ENCODE measurements at places on chromosomes 5 and 9.

DNA sequence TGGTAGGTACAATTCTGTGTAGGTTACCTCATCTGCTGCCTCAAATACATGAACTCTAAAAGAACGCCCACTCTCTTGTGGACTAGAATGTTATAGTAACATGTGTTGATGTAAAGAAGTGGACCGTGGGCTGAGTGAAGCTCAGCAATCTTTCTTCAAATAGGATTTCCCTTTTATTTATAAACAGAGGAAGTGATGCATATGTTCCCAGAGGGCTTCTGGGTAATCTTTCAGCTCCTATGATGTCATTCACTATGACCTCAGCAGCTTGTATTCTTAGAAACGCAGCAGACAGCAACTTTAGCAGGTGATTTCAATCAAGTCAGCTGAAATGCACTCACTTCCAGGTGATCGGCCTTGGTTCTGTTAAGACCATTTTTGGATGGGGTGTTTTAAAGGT is 14.4 kb downstream of the F2RL2 start:
- DNase-seq = no peak

DNA sequence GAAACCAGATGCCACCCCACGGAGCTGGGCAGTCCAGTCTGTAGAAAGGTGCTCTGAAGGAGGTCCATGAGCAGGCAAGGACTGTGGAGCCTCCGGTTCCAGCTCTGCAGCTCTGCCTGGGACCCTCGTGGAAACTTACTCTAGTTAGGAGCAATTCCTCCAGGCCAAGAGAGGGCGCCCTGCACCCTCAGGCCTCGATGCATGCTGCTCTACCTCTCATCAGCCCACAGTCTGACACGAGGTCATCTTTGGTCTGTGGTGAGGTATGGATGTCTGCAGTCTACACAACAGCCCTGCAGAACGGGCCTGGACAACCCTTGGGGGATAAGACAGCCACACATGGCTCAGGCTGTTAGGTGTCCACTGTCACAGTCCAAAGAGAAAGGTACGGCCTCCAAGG is 50.6 kb upstream of the UBTD2 start:
- no peak for DNase-seq

DNA sequence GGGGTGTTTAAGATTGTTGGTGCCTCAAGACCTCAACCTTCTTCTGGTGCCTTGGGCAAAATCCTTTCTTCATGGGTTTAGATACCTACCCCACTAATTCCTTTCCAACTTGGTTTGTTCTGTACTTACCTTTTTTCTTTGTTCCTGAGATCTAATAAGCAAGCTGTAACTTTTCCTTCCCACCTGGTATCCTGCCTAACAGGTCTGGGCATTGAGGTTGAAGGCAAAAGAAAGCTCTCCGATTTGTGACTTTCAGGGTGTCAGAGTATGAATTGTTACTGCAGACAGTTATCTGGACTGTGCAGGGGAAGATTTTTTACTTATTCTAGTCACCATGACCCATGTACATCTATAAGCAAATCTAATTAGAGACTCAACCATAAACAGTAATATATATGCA is 162.6 kb upstream of the DMRT1 start:
- no peak for DNase-seq

- no peak for DNase-seq
Measured at GRCh38 chr5:170075696-170076095, 30.0 kb upstream of the FOXI1 start.

- no peak for DNase-seq
Measured at GRCh38 chr5:73896097-73896496, 270.1 kb downstream of the ARHGEF28 start.

- DNase-seq = no peak
Measured at GRCh38 chr5:106907979-106908378, 762.8 kb downstream of the EFNA5 start.

DNA sequence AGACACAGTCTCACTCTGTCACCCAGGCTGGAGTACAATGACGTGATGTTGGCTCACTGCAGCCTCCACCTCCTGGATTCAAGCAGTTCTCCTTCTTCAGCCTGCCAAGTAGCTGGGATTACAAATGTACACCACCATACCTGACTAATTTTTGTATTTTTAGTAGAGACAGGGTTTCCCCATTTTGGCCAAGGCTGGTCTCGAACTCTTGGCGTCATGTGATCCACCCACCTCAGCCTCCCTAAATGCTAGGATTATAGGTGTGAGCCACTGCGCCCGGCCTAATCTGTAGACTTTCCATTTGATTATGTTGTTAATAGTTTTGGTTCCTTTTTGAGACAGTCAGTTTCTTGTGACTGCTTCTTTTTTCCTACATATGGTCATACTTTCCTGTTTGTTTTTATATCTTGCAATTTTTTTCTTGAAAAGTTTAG is 31.0 kb downstream of the MTREX start:
- DNase-seq = no peak

- peak; percentile 95 for DNase-seq
Measured at GRCh38 chr5:9653811-9654210, 23.7 kb upstream of the TAS2R1 start.

DNA sequence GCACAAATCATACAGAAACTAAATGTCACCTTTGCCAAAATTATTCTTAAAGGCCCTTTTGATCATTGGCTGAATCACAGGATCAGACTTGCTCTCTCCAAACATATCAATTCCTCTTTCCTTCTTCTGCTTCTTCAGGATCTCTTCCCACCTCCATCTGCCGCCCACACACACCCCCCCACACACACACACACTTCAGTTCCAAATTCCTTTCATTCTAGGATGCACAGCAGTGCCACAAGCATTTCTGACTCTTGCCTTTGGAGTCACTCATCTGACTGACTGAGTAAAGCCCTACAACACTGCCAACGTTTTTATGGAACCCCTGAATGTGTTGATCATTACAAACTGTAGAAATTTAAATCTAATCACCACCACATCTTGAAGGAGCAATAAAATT is 22.9 kb downstream of the DNAH5 start:
- DNase-seq = no peak

DNA sequence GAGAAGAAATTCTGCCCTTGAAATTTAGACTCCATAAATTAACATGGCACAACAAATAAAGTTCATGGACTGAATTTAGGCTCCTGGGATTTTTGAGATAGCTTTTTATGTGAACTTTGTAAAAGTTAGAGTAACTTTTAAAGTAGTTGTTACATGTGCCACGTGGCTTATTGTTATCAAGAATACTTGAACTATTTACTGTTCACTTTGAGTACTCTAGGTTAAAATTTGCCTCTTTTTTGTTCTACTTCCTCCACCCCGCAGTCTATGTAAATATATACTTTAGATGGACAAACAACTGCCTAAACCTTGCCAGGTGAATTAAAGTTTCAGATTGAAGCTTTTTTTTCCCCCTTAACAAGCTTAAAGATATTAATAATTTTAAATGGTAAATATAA is 457.9 kb downstream of the RAB3C start:
- DNase-seq = no peak

DNA sequence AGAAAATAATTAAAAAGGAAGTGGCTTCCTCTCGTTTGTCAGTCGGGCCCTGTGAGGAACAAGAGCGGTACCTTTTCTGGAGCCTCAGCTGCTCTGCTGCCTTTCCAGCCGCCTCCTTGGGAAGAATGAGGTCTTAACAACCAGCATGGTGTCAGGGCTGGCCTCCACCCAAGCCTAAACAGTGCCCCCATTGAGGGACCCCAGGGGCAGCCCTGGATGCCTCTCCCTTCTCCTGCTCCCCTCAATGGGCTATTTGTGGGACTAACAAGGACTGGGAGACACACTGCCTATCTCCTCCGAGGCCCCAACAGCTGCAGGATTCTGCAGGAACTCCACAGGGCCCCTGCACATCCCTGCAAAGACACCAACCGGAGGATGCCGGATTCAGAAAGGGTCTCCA is 155.4 kb upstream of the MAP3K1 start:
- no peak for DNase-seq

DNA sequence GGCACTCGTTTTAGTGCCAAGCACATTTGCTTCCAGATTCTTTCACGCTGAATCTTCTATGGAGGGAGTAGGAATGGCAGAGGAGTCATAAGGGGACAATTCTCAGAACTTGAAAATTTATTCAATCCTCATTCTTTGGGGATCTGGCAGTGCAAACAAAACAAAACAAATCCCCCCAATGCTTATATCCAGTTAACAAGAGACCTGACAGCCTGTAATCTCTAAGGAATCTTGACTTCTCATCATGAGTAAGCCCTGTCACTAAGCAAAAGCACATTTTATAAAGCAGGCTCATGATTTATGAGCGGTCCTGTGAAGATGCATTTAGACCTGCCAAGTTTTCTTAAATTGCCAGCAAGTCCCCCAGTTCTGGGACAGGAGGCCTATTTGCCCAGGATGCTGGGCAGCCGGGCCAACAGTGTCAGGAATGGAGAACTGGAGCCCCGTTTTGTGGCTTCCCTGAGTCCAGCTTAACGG is 513.9 kb downstream of the CTNND2 start:
- no peak for DNase-seq

DNA sequence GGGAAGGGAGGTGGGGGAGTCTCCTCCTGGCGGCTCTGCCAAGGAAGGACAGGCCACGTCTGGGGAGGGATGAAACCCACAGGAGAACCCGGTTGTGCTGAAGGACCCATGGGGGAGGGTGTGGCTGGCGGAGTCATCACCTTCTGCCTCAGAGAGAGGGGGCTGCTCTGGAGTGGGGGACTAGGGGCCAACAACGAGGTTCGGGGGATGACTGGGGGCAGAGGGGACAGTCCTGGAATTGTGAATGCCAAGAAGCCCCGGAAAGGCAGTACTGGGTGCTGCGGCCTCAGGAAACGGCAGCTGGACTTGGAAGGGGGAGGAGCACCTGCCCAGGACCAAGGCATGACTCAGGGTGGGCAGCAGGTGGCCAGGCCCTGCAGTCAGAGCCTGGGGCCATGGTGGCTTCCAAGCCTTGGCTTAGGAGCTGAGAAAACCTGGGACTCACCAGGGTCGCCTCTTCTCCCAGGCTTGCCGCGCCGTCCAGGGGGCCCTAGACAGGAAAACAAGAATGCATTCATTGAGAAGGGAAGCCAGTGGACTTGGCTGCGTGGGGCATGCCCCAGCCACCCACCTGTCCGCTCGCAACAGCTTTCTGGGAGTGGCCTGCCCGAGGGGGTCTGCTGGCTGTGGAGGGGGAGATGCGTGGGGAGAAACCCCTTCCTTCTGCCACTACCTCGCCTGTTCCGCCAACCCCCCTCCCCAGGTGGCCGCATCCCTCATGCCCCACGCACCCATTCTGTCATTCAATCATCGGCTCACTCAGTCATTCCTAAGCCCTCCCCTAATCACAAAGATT is 74.0 kb upstream of the PHYKPL start:
- DNase-seq = no peak

GRCh38 chr5:156824800-156825199 is 25.3 kb upstream of the PPP1R2B start:
- DNase-seq = peak; percentile 31

- no peak for DNase-seq
Measured at GRCh38 chr5:62562867-62563266, 15.8 kb upstream of the LRRC70 start.

Measured in foreskin fibroblast (primary cell).